ENCODE measurements at places on chromosomes 7 and 10. TPM values are rescaled to one million over a fixed set of nuclear protein-coding genes. Genes with fewer than 3 reads are reported as not detected.

SPDYE8 gene
- total RNA-seq, result not detected

GPR22 gene
- not detected for total RNA-seq

CYP17A1 gene
- not detected for total RNA-seq

GRCh38 chr7:27155816-27156507 is 513 bp downstream of the HOXA7 start:
- peak; percentile 21 for DNase-seq

DNA sequence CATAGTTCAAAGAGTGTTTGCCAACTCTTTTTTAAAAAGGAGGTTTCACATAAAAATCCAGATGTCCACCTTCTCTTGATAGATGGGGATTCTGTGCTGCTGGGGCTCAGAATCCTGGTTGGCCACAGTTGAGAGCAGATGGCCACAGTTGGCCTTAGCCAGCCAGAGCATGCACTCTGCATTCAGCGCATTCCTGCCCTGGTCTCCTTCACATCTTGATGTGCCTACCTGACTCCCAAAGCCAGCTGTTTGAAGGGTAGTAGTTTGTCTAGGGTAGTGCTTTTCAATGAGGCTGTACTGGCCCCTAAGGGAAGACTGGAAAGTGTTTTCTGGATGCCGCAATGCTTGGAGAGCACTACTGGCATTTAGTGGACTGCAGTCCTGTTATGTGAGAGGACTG is 208.1 kb upstream of the HDAC9 start:
- no peak for DNase-seq

- no peak for DNase-seq
These were observed 143.2 kb downstream of the GRK5 start for GRCh38 chr10:119350502-119351097.

DNA sequence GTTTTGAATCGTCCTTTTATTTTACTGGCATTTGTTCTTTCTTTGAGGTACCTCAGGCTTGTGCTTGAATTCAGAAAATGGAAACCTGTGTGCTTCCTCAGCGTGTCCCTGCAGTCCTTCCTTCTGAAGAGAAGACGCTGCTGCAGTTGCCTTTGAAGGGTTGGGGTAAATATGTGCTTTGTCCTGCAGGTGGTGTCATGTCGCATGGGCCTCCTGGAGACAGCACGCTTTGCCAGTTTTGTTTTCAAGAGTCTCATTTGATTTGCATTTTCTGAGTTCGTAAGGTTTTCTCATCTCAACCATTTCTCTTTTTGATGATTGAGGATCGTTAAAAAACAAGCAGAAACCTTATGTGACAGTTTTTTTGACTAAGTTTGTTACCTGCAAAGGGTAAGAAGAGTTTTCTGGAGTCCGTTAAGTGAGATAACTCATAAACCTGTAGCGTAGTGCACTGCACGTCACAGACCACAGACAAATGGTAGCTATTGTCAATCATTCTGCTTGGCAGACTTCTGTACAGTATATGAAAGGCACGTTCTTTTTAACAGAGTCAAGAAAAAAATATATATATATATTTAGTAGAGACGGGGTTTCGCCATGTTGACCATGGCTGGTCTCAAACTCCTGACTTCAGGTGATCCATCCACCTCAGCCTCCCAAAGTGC is 57.0 kb downstream of the CDC123 start:
- no peak for DNase-seq

UCN3 gene
- not detected for total RNA-seq

CACNB2 gene
- total RNA-seq, result 4.5 TPM

DNA sequence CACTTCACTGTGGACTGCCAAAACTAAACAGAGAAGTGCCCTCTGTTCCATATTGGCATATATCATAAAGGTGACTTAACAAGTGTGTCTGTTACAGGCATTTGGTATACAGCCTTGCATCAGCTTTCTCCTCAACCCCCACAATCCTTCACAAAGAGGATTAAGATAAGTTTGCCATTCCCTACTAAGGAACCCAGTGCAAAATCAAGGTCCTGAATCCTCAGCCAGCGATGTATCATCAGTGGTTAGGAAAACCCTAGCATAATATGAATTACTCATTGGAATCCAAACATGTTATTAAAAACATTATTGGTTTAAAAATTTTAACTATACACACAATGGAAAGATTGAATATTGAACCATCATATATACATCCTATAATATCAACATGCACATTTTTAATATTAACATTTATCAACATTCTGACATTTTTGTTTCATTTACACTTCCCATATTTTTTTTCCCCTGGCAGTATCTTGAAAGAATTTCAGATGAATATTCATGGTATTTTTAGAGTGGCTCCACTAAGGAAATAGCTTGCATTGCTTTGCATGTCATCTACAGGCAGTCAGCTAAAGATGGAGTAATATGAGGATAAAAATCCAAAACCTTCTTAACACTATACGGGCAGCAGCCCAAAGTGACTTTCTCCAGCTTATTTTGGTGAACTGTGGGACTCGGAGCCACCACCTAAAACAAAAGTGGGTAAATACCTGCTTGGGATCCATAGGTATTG is 215.6 kb upstream of the CHRM2 start:
- DNase-seq, result no peak

DNA sequence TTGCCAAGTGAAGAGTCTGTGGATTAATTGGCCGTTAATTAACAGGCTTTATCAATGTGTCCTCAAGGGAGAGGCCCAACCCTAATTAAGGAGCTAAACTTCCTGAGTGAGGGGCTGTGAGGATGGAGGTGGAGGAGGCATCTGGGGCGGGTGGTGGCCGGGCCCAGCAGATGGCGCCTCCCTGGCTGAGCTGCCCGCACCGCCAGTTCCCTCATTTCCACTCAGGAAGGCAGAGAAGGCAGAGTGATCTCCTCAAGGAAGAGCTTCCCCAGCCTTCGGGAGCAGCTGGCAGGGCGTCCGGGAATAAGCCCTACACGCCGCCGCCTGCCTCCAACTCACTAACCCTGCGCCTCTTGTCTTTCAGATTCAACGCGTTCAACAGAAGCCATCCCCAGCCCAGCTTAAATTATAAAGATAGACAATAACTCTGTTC is 112.2 kb downstream of the CYTH3 start:
- no peak for DNase-seq

SLC18A2 gene
- total RNA-seq, result 0.60 TPM

UPK3B gene
- 60.8 TPM for total RNA-seq

GRCh38 chr7:23941551-23941950 is 231.5 kb downstream of the STK31 start:
- DNase-seq, result no peak

DNA sequence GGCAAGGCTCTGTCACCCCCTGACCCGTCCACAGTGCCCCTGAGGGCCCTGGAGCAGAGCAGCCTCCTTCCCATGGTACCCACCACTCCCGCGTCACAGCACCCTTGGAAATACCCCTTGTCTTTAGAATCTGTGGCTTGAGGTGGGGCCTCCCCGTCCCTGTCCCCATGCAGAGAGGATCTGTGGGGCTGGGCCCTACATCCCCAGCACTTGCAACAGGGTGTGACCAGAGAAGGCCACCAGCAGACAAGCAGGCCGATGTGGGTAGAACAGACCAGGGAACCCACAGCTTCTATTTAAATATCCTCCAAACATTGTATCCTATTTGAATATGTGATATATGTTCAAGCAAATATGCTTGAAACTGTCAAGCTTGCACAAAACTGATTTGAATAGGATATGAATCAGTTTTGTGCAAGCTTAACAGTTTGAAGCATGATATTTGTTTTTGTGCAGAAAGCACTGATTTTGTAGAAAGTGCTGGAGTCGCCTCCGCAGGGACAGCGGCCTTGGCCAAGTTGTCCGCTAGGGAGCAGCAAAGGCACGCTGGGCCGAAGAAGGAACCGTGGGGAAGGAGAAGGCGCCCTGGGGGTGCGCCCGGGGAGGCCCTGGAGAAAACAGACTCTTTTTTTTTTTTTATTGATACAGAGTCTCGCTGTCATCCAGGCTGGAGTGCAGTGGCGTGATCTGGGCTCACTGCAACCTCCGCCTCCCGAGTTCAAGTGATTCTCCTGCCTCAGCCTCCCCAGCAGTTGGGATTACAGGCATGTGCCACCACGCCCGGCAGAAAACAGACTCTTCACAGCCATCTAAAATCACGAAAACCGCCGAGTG is 2.2 kb downstream of the CFAP46 start:
- DNase-seq, result no peak

All from omental fat pad (tissue), 4 donors.